ENCODE measurements at places on chromosomes 5 and 9.

- no peak for DNase-seq
Measured at GRCh38 chr9:133769511-133770075, 31.4 kb upstream of the SARDH start.

DNA sequence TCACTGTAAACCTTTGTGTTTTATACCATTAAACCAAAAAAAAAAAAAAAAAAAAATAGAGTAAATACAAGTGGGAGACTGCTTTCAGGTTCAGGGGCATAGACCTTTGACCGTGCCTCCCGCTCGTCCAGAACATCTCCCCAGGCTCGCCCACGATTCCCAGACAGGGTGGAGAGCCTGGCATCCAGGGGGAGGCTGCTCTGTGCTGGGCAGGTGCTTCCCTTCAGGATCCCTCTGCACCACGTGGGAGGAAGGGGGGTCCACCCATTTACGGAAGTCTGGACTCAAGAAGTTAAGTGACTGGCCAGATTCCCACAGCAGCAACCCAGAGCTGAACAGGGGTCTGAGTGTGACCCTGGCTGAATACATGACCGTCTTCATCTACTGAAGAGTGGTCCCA lies 125.4 kb upstream of the LMX1B start:
- no peak for DNase-seq

DNA sequence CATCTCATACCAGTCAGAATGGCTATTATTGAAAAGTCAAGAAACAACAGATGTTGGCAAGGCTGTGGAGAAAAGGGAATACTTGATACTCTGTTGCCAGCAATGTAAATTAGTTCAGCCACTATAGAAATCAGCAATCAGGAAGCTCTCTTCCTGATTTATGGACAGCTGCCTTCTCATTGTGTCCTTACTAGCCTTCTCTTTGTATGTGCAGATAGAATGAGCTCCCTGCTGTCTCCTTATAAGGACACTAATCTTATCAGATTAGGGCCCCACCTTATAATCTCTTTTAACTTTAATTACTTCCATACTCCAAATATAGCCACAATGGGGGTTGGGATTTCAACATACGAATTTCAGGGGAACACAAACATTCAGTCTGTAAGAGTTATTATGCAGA lies 38.0 kb downstream of the KCNV2 start:
- DNase-seq, result no peak

DNA sequence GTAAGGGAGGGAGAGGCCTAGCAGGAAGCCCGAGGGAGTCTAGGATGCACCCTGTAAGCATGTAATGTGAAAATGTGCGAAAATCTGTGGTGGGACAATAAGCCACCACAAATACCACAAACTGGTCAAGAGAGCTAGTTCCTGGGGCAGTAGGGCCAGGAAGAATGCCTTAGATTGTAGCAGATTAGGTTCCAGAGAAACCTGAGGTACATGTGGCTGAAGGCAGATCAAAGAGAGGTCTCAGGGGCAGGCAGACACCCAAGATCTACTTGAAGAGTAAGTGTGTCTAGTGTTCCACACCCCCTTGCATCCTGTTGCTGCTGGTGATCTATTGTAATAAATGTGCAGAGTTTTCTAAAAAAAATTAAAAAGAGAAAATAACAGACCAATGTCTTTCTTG lies 1677.3 kb upstream of the CDH6 start:
- DNase-seq, result no peak

DNA sequence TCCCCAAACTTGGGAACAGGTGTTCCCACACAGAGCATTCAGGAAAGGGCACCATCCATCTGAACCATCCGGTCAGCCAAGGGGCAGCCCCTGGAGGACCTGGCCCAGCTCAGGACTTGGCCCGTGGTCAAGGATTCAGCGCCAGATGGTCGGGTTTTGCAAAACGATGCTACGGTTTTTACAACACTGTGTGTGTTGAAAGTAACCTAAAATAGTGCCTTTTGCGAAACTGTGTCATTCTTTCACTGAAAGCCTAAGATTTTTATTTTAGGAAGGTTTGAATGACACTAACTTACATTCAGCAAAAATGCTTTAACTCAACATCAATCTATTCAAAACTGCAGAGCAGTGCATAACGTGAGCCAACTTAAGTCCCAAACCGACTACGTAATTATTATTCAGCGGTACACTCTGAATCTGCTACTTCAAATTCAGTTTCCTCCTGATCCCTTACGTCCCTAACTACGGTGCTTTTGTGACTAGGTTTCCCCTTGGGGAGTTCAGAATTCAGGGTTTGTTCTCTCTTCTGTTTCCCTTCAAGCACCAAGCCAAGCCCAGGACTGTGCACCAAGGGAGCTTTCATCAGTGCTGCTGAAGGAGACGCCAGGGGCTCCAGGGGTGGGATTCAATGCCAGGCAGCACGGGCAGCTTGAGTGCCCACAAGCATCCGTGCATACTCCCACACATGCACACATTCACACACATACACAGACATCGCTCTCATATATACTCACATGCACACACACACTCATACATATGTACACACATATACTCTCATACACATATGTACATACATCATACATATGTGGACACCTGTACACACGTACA lies 25.8 kb downstream of the LPCAT1 start:
- DNase-seq, result no peak

DNA sequence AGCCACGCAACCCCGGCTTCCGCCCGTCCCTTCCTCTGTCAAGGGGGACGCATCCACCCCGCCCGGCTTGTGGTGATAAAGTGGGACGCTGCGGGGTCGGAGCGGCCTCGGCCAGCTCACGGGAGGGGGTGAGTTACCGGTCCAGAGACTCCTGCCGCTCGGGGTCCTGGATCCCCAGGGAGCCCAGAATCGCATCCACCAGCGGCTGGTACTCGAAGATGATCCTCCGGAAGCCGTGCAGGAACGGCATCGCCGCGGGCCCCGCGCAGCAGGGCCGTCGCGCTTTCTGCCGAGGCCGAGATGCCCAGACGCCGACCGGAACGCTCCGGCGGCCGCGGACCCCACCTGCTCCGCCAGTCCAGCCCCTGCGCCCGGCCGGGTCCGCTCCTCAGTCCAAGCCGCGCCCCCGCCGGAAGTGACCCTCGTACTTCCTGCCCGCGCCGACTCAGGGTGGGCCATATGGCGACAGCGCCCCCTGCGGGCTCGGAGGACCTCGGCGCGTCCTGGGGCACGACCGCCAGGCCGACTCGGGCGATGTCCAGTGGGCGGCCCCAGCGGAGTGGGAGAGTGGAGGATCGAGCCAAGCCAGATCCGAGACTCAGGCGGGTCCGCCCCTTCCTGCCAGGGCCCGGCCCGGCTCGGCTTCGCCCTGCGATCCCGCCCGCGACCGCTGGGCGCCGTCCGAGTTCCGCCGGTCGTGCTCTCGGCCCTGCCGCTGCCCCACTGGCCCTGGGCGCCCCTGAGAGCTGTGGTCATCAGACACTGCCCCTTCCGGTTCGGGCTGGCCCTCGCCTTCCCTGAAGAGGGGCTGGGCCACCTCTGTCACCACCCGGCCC lies at the start of gene ASB6:
Gene ASB6, minus strand, starts transcription at position 402 of the 836 bp plus-strand sequence. Its CDS starts 152 bp downstream, at position 250.
- DNase-seq, result peak; percentile 87

DNA sequence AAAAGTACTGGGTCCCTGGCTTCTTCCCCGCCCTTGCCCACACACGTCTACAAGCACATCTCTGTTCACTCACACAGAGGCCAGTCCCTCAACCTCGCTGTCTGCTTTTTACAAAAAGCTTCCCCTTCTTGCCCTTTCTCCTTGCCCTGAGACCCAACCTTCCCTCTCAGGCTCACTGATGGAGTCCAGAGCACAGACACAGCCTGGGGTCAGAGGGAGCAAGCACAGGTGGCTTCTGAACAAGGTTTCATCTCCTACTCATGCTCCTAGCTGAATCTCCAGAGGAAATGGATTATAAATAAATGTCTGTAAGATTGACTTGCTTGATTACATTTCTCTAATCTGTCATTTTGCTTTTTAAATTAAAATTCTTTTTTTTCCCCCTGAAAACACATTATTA lies 101.8 kb downstream of the ICE1 start:
- no peak for DNase-seq

GRCh38 chr5:43038496-43038989 lies 1.6 kb downstream of the ANXA2R start:
- peak; percentile 22 for DNase-seq

GRCh38 chr9:133837627-133838597 lies 99.8 kb upstream of the SARDH start:
- no peak for DNase-seq

- no peak for DNase-seq
Measured at GRCh38 chr9:99150451-99151171, 45.7 kb downstream of the TGFBR1 start.

GRCh38 chr9:134566196-134566847 lies 75.3 kb upstream of the COL5A1 start:
- no peak for DNase-seq

Measured in effector memory CD4-positive, alpha-beta T cell (primary cell).